ENCODE measurements at places on chromosomes 3 and 15.

GRCh38 chr3:63911509-63911872 lies 692 bp downstream of the SCAANT1 start:
- DNase-seq = no peak

DNA sequence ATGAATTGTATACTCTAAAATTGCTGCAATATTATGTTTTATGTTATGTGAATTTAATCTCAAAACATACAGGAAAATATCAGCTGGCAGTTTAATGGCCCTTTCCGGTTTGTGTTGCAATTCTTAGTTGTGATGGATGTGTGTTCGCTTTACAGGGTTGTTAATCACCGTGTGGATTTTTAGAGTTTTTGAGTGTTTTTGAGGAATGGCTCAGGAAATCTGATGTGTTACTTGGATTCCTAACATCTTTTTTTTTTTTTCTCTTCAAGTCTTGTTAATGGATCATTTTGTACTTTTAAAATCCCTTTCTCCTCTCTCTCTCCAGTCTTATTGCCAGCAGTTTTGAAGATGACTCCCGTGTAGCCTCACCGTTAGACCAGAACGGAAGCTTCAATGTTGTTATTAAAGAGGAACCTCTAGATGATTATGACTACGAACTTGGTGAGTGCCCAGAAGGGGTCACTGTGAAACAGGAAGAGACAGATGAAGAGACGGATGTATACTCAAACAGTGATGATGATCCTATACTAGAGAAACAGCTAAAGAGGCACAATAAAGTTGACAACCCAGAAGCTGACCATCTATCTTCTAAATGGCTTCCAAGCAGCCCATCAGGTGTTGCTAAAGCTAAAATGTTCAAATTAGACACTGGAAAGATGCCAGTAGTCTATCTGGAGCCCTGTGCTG lies 35.7 kb downstream of the MGA start:
- DNase-seq = peak; percentile 18

DNA sequence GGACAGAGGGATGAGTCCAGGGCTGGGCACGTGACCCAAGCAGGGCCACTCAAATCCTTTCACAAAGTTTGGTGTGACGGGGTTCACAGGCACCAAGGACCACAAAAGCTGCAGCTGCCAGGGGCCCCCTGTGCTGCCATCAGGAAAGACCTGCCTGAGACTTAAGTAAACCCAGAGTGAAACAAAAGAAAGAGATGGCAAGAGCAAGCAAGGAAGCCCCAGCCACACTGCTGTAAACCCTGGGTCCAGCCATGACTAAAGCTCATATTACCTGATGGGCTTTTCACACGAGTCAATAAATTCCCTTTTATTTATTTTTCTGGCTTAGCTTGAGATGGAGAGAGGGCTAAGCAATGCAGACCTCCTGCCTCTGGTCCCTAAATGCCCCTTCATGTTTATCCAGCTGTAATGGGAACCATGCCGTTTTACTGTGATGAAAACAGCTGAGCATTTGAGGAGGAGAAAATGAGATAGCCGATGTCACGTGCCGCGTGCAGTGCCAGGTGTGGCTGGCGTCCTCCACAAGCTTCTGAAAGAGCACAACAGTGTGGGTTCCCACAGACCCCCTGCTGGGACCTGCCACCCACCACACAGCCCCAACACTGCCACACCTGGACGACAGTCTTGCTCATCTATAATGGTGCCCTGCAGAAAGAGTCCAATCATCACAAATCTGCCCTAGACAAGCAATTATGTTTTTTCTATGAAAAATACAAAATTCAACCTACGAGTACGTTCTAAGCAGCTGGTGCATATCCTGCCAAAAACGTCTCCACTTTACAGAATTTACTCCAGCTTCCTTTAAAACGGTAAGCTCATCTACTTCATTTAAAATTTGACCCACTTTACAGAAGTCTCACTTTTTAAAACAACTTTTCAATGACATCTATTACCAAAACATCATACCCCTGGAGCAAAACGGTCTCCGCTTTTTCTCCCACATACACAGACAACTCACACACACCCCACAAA lies 34.2 kb downstream of the ADAMTS17 start:
- no peak for DNase-seq

- DNase-seq = no peak
Measured at GRCh38 chr15:79193103-79193502, 89.4 kb upstream of the ANKRD34C start.

DNA sequence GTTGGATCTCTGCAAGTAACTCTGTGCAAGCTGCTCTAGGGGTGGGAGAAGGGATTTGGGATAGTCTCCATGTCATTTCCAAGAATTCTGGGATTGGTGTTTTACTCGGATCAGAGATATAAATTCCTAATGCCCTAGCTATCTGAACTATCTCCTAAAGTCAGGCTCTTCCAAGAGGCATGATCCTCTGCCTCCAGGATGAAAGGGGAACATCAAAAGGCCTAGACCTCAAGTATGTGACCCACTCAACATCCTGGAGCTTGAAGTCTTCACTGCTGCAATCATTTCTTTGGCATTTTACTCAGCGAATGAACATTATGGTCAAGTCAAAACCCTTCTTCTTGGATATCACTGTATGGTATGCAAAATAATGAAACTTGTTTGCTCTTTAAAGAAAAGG lies 104.5 kb downstream of the CEMIP start:
- no peak for DNase-seq

- DNase-seq = no peak
Measured at GRCh38 chr3:134652409-134652831, 1.6 kb upstream of the KY start.
